ENCODE measurements at places on chromosomes 16 and 17. TPM values are rescaled to one million over a fixed set of nuclear protein-coding genes. Genes with fewer than 3 reads are reported as not detected.
A peak's percentile ranks its signal among the peaks of the same experiment; 100 is the strongest.

- DNase-seq: peak; percentile 41
Observed at GRCh38 chr16:75238132-75238852, 13.1 kb downstream of the BCAR1 start.

DNA sequence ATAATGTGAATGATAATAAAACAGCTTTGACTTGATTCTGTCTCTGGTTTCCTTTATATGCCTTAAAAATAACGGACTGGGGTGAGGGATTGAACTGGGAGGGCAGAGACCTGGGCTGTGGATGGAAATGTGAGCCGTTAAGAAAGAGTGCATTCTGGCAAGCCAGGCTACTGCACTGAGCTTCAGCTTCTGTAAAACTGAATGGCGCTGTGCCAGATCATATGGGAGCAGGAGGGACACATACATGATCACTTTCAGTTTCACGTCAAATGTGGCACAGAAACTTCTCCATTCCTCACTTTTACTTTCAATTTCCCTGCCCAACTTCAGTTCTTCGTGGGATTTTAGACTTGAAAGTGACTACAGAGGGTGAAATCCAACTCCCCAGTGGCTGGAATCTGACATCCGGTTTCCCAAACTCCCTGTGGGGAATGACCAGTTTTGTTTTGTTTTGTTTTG, 1.1 kb downstream of the MT2A start:
- DNase-seq: peak; percentile 91

DNA sequence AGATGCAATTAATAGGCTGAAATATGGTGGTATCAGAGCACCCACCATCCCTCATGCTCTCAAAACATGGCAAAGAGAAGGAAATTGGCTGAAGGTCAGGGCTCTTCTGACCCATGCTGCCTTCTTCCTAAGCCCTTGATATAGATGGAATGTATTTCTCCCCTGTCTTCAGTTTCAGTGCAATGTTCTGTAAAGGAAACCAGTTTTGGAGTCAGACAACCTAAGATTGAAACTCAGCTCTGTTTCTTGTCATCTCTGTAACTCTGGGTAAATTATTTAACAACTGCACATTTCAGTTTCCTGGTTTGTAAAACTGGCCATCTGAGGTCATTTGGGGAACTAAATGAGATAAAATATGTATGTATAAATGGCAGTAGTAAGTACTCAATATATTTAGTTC, 243.9 kb downstream of the CA10 start:
- DNase-seq: no peak

GRCh38 chr17:39357986-39358385, 43.4 kb downstream of the FBXL20 start:
- no peak for DNase-seq

DNA sequence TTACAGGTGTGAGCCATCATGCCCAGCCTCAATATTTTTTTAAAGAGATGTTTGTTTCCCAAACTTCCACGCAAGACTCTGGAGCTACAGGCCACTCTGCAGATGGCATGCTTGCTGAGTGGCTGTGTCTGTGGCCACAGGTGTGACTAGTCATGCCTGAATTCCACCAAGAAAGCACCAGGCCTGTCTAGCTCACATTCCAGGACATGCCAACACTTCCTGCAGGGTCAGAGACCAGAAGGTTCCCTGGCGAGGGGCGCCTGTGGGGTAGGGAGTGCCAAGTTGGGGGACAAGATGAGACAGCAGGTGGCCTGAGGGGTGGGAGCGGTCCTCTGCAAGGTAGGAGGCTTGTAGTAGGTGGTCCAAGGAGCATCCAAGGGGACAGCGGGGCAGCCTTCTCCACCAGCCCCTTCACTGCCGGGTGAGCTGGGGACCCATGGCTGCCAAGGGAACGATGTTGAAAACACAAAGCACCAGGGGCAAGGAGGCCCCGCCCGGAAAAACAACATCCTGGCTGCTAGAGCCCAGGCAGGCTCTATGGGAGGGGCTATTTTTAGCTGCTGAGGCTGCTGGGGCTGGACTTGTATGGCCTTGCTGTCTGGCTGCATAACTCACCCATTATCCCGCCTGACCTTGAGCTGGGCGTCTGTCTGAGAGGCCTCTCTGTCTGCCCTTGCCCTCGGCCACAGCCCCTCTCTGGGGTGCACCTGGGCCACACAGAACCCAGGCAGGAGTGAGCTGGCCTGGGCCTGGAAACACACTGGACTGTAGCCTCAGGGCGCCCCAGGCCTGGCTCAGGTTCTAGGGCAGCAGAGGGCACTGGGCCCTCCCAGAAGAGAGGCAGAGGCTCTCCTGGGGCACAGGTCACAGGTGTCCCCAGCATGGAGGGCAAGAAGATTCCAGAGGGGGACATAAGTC, 5.7 kb downstream of the TRIM47 start:
- DNase-seq: peak; percentile 81

The PNMT gene
- total RNA-seq: not detected

DNA sequence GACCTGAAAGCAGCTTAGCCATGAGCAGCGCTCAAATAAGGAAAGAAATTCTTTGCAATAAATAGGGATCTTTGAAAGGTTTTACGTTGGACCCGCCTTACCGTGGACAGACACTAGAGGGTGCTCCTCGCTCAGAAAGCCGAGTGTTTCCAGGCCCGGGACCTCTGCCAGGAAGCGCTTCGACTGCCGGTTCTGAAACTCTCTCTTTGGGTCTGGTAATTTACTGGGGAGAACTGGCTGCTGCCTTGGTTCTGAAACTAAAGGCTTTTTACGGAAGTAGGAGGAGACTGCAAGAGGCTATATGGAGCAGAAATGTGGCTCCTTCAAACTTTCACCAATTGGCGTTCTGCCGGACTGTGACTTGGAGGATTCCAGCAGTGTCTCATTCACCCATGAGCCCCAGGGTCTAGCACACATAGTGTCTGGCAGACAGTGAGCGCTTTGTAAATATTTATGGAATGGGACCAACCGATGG, 45.6 kb upstream of the HOXB9 start:
- peak; percentile 88 for DNase-seq

DNA sequence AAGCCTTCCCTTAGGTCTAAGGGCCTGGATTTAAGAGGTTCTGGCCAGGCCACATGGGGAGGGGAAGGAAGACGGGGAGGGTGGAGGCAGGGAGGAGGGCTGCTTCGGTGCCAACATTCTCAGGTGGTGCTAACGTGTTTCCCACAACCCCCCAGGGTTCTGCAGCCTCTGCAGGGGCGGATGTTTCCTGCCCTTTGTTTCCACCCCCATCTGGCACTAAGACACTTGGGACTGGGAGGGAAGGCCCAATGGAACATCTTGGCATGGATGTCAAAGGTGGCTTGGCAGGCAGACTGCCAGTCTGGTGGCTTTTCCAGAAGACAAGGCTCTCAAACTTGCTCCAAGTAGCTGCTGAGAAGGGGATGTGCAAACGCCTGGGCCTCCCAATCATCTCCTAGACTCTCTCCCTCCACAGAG, 12.7 kb downstream of the HIC1 start:
- DNase-seq: peak; percentile 56

DNA sequence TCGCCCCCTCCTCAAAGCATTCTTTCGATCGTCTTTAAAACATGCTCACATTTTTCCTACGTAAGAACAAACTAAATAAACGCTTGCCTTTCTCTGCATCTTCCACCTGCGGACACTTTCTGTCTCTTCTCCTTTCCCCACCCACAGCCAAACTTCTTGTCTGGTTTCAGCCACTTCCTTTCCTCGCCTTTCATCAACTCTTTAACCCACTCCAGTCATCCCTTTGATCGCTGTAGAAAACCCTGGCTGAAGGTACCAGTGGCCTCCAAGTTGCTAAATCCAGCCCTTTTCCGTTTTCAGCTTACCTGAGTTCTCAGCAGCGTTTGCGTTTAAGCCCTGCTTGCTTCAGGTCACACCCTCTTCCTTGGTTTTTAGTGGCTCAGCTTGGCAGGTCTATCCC, 483 bp downstream of the RPA1 start:
- no peak for DNase-seq

The GCGR gene
- total RNA-seq: not detected

DNA sequence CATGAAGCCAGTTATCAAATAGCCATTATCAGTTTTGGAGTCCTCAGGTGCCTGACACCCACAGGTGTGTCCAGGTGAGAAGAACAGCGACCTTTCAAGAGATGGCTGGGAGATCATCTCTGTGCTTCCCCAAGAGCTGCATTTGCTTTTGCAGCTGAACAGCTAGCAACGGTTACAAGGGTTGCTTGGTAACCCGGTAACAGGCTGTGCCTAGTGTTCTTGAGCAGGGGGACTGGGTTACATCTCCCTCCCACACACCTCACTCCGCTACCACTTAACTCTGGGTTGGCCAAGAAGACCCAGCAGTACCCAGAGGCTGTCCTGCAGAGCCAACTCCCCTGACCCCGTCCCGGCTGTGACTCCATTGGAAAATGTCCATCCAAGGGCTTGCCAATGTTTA, 147.0 kb downstream of the SLC39A11 start:
- DNase-seq: no peak

DNA sequence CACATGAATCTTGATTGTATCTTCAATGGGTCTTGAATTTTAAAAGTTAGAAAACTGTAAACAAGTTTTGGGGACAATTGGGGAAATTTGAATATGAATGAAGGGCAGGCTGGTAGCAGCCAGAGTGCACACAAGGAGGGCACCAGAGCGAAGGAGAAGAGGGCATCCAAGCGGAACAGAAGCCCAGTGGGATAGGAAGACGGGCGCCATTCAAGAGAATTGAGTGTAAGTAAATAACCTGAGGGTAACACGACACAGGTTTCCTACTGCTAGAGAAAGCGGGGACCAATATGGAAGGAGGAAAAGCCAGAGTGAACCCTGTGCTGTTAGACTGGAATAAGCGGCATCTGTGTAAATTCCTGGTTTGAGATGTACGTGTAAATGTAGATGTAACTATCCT, 115.1 kb upstream of the CCL2 start:
- no peak for DNase-seq
